ENCODE measurements at places on chromosomes 6 and 20.

DNA sequence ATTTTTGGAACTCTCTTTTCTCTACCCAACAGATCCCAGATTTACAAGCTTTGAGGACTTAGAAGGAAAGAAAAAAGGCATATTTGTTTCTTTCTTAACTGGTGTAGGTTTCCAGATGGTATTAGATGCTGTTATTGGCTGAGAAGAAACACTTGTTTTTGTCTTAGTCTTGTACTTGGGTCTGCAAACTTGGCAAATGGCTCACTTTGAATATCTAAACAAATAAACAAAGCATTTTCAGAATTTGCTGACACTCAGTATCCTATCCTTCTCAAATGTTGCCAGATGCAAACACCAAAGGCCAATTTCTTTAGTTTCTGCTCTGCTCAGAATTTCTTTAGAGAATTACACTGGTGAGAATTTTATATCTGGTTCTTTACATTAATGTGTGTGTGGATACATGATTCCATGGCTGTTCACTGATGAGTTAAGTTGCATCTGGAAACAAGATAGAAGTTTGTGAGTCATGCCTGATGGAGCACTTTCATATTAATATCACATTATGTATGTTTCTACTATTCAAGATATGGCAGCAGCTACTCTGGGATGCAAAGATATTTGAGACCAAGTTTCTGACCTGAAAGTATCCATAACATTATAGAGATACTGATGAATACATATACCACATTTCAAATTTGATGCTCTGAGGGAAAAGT, 43.7 kb upstream of the CEP162 start:
- no peak for DNase-seq

- DNase-seq = no peak
Observed at GRCh38 chr6:112286010-112286409, 31.6 kb upstream of the LAMA4 start.

GRCh38 chr6:164227952-164228522, 813.5 kb downstream of the QKI start:
- DNase-seq = no peak

- peak; percentile 37 for DNase-seq
Observed at GRCh38 chr6:117346142-117346930, 79.4 kb downstream of the ROS1 start.

DNA sequence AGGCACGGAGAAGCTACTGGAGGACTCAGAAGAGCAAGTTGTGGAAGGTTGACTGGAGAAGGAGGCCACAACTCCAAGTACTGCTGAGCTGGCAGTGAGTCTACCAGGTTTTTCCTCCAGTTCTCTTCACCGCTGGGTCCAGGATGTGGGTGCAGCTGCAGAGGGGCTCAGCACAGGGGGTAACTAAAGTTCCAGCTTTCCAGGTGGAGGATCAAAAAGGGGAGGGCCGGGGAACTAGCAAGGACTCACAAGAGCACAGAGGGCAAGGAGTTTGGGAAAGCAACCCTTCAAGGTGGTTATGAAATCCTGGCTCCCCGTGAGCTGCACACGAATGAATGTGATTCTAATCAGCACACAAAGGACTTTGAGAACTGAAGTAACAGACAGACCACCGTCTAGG, 194.2 kb upstream of the GMDS start:
- DNase-seq = no peak

DNA sequence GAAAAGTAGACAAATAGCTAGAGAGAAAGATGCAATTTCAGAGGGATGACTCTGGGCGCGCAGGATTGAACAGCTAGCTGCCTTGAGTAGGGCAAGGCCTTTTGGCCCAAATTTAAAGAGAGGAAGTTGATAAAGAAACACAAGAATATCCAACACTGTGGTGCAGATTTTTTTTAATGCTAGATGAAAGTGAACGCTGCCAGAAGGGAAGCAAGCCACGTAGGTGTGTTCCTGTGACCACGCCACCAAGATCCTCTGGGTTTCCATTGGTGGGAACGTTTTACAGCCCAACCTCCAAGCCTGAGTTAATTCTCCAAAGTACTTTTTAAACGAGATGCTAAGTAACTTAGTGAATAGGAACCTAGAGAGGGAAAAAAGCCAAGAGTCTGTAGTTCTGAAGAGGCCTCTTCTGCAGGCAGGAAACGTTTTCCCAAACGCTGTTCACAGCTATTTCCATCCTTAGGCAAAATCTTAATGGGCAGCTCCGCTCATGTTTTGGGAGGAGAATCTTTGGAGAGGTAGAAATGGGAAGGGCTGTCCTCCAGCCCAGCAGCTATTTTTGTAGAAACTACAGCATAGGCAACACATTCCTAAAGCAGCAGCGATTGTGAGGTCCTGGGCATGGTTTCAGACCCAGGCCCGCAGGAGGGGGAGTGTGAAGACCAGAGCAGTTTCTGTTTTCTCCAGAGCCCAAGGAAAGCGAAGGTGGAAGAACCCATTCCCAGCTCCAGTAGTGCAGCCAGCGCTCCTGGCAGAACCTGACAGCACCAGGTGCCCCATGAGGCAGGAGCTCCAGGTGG, 8.2 kb downstream of the LY86 start:
- DNase-seq = peak; percentile 47

GRCh38 chr6:126175251-126175650, 164.7 kb upstream of the CENPW start:
- no peak for DNase-seq

DNA sequence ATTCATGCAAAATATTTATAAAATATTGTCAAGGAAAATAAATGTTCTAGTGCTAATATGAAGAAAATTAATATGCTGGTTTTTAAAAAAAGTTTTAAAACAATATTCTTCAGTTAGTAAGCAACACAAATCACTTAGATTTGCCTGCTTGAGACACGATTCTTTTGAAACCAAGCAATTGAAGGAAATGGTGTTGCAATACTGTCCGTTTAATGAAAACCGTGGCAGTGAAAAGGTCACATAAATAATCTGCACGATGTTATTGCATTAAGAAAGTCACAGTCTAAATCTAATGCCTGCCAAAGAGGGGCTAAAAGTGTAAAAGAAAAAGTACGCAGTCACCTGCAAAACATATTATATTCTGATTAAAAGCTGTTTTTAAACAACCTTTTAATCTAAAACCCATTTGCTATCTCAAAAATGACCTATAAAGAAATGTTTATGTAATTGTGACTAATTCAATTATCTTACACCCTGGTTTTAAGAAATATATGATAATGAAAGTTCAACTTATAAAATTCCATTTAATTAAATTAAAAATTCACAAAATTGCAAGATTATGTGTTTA, 143.0 kb downstream of the GMDS start:
- peak; percentile 47 for DNase-seq

GRCh38 chr6:81690073-81690472, 62.4 kb downstream of the TENT5A start:
- no peak for DNase-seq

DNA sequence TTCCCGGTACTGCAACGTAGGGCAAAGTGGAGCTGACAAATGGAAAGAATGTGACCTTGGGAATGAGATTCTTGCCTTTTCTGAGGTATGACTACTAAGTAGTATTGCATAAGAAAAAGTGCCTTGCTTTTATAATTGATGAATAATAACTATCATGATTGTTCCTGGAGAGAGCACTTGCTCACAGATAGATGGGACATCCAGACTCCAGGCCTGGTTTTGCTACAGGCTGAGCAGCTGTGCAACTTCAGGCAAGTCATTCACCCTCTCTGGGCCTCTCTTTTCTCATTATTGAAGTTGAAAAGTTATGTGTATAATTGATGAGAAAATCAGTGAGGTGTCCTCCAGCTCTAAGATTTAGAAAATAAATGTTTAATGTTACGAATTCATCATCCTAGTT, 53.6 kb upstream of the MBOAT1 start:
- no peak for DNase-seq

DNA sequence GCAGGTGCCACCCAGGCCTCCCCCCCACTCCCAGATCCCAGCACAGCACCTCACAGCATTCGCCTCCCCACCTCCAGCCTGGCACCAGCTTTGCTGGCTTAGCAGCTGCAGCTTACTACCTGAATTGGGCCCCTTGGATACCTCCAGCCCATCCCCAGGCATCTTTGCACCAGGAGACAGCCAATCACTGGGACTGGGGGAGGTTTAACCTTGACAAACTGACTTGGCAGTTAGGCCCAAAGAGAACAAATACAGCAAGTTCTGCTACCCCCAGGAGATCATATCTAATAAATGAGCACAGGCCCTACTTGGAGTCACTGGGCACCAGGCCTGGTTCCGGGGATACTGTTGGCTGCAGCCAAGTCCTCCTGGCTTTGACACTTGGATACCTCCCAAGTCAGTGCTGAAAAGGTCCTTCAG, 8.8 kb downstream of the PDRG1 start:
- no peak for DNase-seq

DNA sequence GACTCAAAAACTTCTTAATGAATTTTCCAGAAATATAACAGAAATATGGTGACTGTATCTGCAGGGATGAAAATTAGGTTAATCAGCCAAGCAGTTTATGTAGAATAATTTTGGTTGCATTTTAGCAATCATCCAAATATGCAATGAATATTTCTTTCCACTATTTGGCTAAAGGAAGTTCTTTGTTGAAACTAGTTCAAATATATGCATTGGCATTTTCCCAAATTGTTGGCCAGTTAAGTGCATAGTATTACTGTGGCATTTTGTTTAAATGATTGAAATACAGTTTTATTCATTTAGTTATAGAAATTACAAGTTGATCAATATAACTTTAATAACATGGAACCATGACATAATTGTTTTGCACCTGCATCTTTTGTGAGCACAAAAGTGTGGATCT, 115.5 kb downstream of the DOK5 start:
- DNase-seq = no peak

DNA sequence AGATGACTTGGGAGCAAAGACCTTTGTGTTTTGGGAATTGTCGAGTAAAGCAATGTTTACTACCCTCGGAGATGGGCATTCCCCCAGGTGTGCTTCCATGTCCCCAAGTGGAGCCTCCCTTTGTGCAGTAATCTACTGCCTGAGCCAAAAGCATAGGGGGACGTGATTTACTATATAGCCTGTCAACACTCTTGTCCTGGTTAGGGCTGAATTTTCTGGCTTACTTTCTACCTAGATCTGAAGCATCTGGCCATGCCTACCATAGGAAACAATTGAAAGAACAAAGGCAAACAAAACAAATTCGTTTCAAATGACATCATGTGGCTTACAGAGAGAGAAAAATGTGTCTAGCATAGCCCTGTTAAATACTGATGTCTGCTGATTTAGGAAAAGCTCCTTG, 350.6 kb downstream of the SAMD5 start:
- DNase-seq = no peak

GRCh38 chr20:30500829-30501440, 756.5 kb upstream of the DEFB115 start:
- DNase-seq = no peak

DNA sequence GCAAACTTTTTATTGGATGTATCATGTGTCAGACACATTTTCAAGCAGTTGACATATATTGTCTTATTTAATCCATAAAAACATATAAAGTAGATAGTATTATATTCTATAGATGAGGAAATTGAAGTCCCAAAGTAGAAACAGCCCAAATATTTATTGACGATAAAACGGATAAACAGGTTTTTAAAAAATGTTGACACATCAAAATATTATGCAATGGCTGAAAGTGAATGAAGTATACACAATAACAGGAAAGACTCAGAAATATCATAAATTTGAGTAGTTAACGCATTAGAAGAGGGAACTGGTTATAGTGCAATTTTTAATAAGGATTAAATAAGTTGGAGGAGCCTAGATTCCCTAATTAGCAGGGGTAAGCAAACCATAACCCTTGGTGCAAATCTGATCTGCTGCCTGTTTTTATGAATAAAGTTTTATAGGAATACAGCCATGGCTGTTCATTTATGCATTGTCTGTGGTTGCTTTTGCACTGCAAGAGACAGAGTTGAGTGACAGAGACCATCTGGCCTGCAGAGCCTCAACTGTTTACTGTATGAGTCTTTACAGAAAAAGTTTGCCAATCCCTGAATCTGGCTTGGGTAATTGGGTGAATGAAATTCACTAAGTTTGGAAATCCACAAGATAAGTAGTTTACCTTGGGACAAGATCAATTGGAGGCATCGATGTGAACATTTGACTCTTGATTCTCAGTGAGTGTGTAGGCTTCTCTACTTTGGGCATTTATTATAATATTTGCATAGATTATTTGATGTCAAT, 50.6 kb upstream of the EXOC2 start:
- DNase-seq = no peak

DNA sequence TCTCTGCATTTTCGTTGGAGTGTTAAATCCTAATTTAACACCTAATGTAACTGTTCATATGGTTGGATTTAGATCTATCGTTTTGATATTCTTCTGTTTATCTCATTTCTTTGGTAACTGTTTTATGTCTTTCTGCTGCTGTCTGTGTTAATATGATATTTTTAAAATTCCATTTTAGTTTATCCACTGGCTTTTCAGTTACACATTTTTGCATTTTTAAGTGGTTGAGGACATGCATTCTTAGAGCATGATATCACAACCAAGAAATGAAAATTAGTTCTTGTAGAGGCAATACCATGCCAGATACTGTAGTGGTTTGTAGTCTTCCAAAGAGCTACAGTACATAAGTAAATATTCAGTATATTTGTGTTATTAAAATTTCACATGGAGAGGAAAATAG, 58.6 kb downstream of the LIN28B start:
- no peak for DNase-seq

GRCh38 chr6:111478749-111479148, 4.3 kb downstream of the REV3L start:
- peak; percentile 75 for DNase-seq

GRCh38 chr6:37793067-37793466, 26.5 kb upstream of the ZFAND3 start:
- DNase-seq = no peak

- no peak for DNase-seq
Observed at GRCh38 chr6:149147195-149147594, 170.3 kb upstream of the TAB2 start.

GRCh38 chr6:83443516-83443915, 12.7 kb upstream of the ME1 start:
- no peak for DNase-seq

DNA sequence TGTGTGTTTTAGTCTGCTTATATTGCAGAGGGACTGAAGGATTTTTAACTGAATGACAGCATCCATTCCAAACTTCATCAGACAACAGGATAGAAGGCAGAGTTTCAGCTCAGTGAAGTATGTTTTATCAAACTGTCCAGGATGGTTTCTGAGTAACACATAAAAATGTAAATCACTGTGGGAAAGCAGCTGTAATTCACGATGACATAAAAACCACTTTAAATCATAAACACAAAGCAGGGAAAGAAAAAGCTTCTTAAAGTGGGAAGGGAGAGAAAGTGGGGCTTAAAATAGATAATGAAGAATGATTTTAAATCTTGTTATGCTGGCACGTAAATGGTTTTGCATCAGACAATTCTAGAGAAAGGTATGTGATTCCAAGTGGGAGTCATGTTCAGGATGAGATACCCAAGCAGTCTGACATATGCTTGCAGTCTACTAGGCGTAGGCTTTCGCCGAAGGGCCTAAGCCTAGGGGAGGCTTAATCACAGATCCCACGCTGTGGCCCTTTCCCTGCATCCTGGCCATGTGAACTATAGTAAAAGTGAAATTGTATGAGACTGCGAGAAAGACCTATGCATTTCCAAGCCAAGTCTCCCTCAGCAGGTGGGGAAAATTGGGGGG, 610.6 kb downstream of the PRKN start:
- no peak for DNase-seq

- no peak for DNase-seq
Observed at GRCh38 chr20:45008521-45009049, 42.3 kb downstream of the STK4 start.

All from inflammatory macrophage treated with lipopolysaccharide for 4 hours (primary cell).